ENCODE measurements at places on chromosomes 13 and 19.

DNA sequence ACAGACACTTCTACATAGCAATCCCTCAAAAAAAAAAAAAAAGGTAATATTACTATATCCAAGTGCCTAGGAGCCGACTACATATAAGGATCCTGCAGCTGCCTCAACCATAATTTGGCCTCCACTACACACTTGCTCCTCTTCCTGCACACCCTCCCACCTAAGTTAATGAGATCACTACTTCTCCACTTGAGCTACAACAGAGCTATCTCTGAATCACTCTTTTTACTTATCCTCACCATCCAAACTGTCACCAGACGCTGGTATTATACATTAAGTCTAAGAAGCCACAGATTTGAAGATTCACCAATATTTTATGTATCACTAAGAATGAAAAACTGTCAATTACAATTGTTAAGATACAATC lies 8.3 kb downstream of the OBI1 start:
- DNase-seq: no peak

DNA sequence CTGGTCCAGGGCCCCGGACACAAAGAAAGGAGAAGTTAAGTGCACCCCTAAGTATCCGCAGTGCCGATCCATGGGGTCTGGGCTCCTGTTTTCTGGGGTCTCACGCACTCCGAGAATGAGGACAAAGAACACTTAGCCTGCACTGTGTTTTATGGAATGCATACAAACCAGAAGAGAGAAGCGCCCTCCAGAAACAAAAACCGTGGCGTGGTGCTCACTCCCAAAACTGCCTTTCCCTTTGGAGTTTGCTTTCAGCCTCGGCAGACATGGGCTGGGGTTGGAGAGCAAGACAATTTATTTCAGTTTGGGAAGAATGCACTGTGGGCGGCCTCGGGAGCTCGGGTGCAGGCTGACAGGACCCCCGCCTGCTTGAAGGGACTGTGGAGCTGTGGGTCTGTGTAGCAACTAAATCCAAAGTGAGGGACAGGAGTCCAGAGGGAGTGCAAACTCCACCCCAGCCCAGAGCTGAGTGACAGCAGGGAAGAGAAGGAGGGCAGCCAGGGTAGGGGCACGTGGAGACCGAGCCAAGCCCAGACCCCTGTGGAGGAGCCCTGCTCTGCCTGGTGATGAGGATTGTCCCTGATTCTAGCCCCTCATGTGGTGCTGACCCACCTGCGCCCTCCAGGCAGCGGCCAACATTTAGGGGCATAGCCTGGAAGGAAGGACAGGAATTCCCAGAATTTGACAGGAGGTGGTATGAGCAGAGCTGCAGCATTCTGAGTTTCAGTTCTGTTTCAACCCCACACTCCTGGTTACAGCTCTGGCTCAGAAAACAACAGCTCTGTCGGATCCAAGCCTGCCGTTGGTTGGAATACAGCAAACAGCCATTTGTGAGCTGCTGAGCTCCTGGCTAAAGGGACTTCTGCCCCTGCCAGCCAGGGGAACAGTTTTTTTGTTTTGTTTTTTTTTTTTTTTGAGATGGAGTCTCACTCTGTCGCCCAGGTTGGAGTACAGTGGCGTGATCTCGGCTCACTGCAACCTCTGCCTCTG lies 37.8 kb upstream of the POP4 start:
- DNase-seq: no peak

GRCh38 chr19:13588957-13589833 lies 82.9 kb upstream of the CACNA1A start:
- peak; percentile 81 for DNase-seq

GRCh38 chr13:97306645-97307044 lies 84.5 kb downstream of the MBNL2 start:
- DNase-seq: no peak

DNA sequence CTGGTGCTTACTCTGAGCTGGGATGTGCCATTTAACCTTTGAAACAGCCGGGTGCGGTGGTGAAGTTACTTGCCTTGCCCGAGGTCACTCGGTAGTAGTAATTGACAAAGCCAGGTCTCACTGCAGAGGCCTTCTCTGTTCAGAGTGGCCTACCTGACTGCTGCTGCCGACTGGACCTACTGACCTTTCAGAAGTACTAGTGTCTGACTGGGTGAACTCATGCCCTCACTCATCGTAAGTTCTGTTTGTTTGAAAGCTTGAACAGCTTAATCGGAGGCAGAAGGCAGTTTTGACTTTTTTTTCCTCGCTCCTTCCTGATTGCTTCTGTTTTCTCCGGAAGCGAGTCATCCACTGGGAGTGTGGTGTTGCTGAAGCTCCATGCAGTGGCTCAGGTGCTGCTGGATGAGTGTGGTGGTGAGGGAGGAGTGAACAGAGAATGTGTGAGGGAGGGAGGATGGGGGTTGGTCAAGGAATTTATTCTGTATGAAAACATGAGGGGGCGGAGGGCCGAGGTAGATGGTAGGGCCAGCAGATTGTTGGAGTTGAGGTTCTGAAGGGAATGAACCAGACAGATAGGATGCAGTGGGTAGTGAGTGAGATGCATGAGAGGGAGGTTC lies 2.7 kb downstream of the SPINT2 start:
- DNase-seq: no peak

- DNase-seq: no peak
Observed at GRCh38 chr13:94679614-94680013, 32.7 kb downstream of the SOX21 start.

- DNase-seq: no peak
Observed at GRCh38 chr13:38309397-38309796, 40.3 kb upstream of the UFM1 start.

DNA sequence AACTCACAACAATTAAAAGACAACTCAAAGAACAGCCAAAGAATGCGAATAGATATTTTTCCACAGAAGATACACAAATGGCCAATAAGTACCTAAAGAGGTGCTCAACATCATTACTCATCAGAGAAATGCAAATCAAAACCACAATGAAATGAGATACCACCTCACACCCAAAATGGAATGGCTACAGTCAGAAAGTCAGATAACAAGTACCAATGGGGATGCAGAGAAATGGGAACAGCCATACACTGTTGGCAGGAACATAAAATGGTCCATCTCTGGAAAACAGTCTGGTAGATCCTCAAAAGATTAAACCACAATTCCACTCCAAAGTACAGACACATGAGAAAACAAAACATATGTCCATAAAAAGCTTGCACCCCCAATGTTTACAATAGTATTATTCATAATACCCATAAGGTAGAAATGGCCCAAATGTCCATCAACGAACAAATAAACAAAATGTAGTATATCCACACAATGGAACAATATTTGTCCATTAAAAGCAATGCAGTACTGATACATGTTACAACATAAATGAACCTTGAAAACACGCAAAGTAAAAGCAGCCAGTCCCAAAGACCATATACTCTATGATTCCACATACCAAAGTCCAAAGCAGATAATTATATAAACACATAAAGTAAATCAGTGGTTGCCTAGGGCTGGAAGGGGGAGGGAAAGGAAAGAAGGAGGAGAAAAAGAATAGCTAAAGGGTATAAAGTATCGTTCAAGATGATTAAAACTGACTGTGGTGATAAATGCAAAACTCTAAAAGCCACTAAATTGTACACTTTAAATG lies 19.6 kb downstream of the USP12 start:
- DNase-seq: no peak

DNA sequence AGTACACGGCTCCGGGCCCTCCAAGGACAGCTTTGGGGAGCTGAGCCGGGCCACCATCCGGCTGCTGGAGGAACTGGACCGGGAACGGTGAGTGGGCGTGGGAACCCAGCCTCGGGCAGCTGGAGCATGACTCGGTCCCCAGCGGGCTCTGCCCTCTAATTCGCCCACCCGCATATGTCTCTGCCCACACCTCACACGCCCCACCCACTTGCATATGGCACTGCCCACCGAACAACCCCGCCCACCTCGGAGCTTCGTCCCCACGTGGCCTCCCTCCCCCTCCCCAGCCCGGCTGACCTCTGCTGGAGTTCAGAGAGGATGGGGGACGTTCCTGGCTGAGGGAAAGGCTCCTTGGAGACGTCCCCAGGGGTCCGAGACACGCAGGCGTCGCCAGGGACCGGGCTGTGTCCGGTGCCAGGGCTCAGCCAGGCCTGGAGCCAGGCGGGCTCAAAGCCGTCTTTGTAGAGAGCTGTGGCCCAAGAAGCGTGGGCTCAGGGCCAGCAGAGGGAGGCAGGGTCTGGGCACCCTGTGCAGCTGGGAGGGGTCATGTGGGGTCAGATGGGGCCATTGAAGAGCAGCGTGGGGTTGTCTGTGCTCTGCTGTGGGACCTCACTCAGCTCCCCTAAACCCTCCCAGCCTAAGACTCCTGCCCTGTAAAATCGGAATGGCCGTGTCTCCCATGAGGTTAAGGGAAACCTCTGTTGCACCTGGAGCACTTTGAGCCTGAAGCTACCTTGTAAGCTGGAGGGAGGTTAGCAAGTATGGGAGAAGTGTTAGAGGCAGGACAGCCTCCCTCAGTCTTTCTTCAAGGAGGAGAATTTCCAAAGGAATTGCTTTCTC lies 3.8 kb downstream of the APC2 start:
- no peak for DNase-seq

DNA sequence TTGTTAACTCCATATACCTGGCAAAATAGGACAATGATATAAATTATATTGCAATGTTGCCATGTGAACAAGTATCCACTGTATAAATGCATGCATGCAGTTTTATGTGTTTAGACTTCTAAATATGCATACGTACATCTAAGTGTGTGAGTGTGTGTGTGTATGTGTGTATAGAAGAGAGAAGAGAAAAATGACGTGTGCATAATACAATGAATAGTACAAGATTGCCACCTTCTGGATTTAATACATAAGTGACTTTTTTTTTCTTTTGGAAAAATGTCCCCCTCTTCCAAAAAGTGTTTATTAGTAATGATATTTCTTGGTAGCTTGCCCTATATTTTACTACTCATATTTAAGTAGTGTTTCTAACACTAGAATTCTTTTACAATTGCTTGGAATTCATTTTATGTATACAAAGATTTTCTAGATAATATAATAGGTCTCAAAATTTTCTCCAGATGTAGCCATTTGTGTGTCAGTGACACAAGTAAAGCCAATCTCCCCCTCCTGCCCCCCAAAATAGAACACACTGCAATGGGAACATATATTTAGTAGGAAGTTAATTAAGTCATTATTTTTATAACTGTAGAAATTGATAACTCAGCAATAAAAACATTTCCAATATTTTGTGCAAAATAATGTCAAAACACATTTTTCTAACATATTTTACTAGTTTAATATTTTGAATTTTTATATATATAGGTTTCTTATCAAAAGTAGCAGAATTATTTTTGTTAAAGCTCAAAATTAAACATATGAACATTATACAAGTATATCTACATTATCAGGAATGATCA lies 783.3 kb upstream of the ATXN8OS start:
- no peak for DNase-seq

DNA sequence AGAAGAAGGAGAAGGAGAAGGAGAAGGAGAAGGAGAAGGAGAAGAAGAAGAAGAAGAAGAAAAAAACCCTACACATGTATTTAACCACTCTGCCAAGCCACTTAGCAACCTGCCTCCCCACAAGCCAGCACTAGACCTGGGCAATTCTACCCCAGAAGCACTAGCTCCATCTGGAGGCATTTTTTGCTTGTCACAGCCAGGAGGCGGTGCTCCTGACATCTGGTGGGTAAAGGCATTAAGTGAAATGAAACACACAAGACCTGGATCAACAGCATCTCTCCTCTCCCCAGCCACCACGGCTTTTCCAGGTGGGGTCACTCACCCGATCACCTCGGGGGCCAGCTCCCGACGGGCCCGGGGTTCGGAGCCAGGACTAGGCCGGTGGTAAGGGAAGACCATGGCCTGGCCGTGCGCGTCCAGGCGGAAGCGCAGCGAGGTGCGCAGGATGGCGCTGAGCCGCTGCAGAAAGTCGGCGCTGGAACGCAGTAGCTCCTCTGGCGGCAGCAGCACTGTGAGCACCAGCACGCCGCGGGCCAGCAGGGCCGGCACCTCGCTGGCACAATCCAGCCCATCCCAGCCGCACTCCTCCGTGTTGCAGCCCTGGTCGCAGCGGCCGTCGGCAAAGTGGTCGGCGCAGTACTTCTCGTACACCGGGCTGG lies 26.9 kb downstream of the NOTCH3 start:
- no peak for DNase-seq

DNA sequence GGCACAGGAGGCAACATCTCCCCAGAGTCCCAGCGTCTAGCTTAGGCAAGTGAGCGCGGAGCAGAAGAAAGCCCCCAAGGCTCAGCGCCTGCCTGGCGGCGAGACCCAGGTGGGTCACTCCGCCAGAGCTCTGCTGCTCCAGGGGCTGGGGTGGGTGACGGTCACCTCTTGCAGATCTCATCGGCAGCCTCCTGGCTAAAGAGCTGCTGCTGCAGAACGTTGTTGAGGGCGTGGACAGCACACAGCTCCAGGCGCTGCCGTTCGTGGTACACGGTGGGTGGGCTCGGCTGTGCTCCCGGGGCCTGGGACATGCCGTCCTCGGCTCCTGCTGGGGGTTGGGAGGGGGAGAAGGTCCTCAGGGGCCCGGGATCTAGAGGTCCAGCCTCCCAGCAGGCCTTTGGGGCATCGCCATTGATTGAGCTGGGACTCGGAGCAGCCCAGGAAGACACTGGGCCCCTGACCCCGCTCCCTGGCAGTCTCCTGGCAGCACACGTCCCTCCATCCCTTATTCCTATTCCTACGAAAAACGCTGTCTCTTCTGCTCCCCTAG lies 795 bp downstream of the JOSD2 start:
- no peak for DNase-seq

- DNase-seq: no peak
Observed at GRCh38 chr19:17951157-17951989, 15.5 kb upstream of the KCNN1 start.

- DNase-seq: no peak
Observed at GRCh38 chr13:111508902-111509509, 188.6 kb downstream of the TEX29 start.

- DNase-seq: no peak
Observed at GRCh38 chr13:113098162-113098732, 7.3 kb upstream of the F7 start.

GRCh38 chr19:48253999-48254398 lies 1.7 kb downstream of the CARD8 start:
- DNase-seq: no peak

DNA sequence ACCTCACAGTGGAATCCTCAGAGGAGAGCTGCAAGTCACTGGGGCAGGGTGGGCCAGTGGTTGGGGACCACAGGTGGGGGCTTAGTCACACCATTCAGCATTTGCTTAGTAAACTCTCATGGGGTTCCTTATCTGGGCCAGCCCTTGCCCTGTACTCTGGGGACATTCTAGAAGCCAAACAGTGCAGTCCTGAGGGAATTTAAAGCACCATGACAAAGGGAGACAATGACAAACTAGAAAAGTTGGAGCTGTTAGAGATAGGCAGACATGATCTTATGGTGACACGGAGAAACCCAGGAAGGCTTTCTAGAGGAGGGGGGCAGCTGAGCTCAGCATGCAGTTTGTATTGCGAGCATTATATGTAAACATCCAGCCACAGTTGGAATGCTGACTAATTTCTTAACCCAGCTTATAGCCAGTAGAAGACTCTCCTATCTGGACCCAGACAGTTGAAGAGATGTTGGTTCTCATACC lies 87.6 kb downstream of the ZNF429 start:
- no peak for DNase-seq

GRCh38 chr19:52307275-52307674 lies 10.3 kb downstream of the ZNF480 start:
- DNase-seq: no peak
